ENCODE measurements at places on chromosomes 4 and X.

DNA sequence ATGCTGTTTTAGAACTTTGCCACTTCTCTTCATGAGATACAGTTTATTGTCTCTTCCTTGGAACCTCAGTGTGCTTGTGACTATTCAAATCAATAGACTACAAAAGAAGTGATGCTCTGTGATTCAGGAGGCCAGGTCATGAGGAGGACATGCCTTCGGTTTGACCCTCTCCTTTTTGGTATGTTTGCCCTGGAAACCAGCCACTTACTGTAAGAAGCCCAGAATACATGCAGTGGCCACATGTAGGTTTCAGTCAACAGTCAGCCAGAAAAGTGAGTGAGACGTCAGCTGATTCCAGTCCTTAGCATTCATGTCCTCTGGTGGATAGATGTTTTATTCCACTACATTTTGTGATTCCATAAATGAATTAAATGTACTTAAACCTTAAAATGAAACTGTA, 328.7 kb downstream of the PCDH18 start:
- DNase-seq, result no peak

DNA sequence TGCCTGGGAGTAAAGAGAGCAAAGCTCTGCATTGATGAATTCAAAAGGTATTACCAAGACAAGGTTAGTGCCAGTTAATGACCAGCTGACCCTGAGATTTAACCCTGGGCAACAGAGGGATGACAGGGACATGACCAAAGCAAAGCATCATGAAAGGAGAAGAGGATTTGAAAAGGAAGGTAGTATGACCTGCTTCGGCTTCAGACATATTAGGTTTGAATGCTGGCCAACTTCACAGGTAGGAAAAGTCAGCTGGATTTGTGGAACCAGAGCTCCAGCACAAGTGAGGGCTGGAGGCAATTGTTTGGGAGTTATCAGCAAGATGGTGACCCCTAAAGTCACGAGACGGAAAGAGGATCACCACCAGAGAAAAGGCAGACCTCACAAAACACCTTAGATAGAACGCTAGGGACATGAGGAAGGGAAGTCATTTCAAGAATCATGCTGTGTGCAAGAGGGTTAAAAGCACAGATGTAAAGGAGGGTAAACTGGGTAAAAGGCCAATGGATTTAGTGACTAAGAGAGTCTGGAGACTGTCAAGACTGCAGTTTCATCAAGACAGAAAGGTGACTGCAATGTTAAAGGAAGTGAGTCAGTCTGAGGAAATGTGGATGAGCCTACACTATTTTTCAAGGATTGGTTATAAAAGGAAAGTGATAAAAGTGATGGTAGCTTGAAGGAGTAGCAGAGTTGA, 45.6 kb downstream of the SH3RF1 start:
- no peak for DNase-seq

DNA sequence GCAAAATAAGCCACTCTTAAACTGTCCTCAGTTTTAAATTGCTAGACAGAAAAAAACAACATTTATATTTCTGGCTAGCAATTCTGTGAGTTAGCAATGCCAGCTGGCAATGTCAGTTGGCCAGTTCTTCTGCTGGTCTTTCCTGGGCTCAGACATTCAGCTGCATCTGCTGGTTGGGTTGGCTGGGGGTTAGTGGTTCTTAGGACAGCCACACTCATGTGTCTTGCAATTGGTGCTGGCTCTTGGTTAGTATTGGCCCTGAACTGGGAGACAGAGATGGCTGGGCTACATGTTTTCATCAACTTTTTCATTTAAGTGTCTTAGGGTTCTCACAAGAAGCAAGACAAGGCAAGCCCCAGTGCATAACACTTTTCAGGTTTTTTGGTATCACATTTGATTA, 48.0 kb upstream of the PDLIM5 start:
- no peak for DNase-seq

DNA sequence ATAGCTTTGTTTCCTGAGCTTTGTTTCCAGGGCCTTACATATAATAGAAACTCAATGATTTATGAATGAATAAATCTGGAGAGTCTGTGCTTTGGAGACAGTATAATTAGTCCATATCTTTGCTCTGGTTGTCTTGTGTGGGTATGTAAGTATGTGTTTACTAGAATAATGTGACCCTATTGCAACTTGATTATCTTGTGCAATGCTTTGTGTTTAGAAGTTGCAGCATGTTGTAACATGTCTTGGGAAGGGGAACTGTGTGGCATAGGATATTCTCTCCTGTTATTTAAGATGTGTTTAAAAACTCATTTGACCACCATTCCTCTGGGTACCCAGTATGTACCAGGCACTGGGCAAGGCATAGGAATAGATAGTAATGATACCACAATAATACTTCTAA, 6.1 kb downstream of the SPATA18 start:
- DNase-seq, result no peak

GRCh38 chrX:9291629-9292028, 173.2 kb upstream of the TBL1X start:
- DNase-seq, result no peak

GRCh38 chr4:26458157-26458561, 32.1 kb downstream of the CCKAR start:
- no peak for DNase-seq

- DNase-seq, result no peak
These were observed 77.7 kb downstream of the NFKB1 start for GRCh38 chr4:102578819-102579218.

- DNase-seq, result no peak
These were observed 2.5 kb downstream of the COQ2 start for GRCh38 chr4:83282049-83282535.

- DNase-seq, result no peak
These were observed at the start of gene APELA for GRCh38 chr4:164876700-164877324. TSS of gene APELA (plus strand) at chr4:164877178. CDS start at chr4:164877332, 154 bp downstream.

GRCh38 chr4:75702919-75703411, 21.4 kb upstream of the USO1 start:
- DNase-seq, result no peak

DNA sequence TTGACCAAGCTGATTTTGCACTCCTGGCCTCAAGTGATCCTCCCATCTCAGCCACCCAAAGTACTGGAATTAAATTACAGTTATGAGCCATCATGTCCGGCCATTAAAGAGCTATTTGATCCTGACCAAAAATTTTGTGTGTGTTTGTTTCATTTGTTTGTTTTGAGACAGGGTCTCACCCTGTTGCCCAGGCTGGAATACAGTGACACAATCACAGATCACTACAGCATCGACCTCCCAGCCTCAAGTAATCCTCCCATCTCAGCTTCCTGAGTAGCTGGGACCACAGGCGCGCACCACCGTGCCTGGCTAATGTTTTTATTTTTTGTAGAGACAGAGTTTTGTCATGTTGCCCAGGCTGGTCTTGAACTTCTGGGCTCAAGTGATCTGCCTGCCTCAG, 82.9 kb upstream of the RBPJ start:
- DNase-seq, result no peak

GRCh38 chrX:71941776-71942175, 31.1 kb downstream of the NHSL2 start:
- DNase-seq, result no peak

- DNase-seq, result no peak
These were observed 2.7 kb upstream of the PYURF start for GRCh38 chr4:88526221-88526815.

DNA sequence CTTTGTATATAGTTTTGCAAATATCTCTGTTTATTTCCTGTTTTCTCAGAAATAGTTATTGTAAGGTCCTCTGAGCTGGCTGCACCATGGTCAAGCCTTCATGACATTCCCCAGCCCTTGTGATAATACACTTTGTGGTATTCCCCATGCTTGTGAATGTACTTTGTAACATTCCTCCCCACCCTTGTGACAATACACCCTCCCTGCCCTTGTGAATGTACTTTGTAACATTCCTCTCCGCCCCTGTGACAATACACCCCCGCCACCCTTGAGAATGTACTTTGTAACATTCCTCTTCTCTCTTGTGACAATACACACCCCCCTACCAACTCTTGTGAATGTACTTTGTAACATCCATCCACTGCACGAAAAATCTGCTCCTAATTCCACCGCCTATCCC, 530.7 kb downstream of the CENPC start:
- no peak for DNase-seq

DNA sequence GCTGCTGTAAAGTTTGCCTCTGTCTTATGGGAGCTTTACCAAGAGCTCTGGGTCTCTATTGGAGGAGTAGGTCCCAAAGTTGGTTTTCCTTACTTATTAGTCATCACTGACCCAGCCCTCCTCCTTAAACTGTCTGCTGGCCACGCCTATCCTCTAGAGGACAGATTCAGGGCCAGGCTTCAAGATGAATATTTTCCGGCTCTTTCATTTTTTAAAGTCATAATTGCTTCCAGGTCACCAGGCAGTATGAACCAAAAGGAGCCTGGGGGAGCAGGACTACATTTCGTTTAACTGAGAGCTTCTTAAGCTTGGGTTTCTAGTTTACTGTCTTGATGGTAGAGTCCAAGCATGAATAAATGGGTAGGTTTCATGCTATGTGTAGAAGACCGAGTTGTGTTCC, 13.7 kb downstream of the BCORL1 start:
- DNase-seq, result no peak

DNA sequence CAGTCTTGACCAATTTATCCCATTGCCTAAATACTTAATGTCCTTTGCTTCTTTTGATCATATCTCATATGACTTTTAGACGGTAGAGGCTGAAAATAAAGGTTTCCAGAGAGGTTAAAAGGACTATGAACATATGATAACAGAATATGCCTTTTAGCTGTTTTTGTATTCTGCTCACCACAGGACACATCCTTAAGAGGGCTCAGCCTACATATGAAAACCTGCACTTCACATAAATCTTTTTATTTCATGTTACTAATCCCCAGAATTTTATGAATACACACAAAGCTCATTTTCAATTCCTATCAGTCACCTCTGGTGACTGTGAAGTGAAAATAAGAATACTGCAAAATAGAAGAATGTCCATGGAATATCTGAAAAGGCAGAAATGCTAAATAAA, 92.0 kb downstream of the GPM6A start:
- DNase-seq, result no peak

DNA sequence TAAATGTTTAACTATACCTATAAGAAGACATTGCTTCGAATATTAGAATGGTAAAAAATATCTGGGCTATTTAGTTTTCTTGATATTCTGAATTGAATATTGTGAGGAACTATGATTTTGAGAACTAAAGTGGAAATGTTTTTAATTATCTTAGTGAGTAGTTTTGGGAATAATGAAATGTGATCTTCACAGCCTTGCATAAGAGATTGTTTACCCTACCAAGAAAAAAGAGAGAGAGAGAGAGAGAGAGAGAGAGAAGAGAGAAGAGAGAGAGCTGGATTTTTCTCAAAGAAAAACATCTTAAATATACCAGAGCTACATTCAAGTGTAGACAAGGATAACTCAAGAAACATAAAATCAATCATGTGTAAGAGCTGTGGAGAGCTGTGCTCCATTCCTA, 148.7 kb upstream of the MAD2L1 start:
- no peak for DNase-seq

DNA sequence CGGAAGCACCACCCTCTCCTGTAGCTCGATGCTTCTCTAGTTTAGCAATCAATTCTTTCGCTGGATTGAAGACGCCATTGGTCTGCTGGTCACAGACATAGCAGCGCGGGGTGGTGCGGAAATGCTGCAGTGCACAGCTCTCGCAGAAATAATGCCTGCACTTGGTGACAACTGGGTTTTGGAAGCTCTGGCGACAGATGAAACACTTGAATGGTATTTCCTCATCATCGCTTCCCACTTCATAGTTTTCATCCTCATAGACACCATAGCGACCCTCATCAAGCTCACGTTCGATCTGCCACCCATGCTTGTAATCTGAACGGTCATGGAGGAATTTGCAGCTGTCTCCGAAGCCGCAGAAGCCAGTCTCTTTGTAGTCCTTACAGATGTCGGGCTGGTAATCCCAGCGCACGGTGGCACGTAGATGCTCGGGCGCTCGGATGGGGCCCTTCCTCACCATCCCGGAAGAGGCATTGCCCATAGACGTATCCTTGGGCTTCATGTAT, 854 bp downstream of the RNF113A start:
- no peak for DNase-seq

GRCh38 chr4:180052629-180053028, 2190.6 kb upstream of the TENM3 start:
- DNase-seq, result no peak

GRCh38 chr4:187088070-187088799, 364.6 kb upstream of the FAT1 start:
- no peak for DNase-seq

GRCh38 chrX:13260598-13260997, 59.3 kb downstream of the ATXN3L start:
- no peak for DNase-seq

GRCh38 chrX:112846187-112846586, 5.6 kb upstream of the AMOT start:
- DNase-seq, result no peak

- DNase-seq, result no peak
These were observed 21.1 kb upstream of the EPGN start for GRCh38 chr4:74287164-74287563.

GRCh38 chr4:21845663-21846062, 102.9 kb downstream of the KCNIP4 start:
- no peak for DNase-seq

- DNase-seq, result no peak
These were observed 64.8 kb upstream of the RBPJ start for GRCh38 chr4:26255989-26256388.

GRCh38 chr4:96983830-96984229, 1143.9 kb downstream of the PDHA2 start:
- DNase-seq, result no peak

DNA sequence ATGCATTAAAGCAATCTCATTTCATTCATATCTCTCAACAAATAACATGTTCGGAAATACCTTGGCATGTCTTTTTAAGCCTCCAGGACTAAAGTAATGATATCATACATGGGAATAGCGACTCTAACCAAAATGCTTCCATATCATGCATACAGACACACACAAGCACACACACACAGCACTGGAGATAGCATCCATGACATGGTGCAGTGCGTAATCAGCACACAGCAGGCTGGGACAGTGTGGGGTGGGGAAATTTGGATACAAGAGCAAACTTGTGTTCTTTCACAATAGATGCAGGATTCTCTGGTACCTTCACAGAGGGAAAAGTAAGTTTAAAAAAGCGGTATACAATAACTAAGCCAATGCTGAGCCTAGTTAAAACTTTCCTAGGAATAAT, 132.3 kb upstream of the HPGD start:
- no peak for DNase-seq

- DNase-seq, result no peak
These were observed 160.8 kb downstream of the NAA11 start for GRCh38 chr4:79164907-79165610.

DNA sequence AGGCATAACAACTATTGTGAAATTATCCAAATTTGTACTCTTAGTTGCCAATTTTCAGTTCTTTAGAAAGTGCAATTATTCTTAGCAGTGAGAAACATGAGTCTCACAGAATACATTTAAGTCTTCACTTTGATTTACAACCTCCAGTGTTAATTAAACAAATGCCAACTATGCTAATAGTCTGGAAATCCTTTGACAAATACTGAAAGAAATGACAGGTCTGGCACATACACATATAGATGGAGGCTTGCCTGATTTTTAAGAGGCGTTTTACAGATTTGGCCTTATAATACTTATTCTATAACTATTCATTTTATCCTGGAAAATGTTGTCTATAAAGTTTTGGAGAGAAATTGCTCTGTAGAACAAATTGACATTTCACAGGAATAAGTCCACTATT, 320.1 kb downstream of the TRIML1 start:
- no peak for DNase-seq

Measured in thoracic aorta (tissue), 2 donors.